ENCODE measurements at places on chromosomes 2 and 18. TPM values are rescaled to one million over a fixed set of nuclear protein-coding genes. Genes with fewer than 3 reads are reported as not detected.

The CD207 gene
- not detected for polyA plus RNA-seq

The KIF3C gene
- 19.0 TPM for polyA plus RNA-seq

The XDH gene
- 0.29 TPM for polyA plus RNA-seq

The KCNJ13 gene
- polyA plus RNA-seq: 12.0 TPM

The UPP2 gene
- polyA plus RNA-seq: 0.56 TPM

The SNORC gene
- 1.5 TPM for polyA plus RNA-seq

DNA sequence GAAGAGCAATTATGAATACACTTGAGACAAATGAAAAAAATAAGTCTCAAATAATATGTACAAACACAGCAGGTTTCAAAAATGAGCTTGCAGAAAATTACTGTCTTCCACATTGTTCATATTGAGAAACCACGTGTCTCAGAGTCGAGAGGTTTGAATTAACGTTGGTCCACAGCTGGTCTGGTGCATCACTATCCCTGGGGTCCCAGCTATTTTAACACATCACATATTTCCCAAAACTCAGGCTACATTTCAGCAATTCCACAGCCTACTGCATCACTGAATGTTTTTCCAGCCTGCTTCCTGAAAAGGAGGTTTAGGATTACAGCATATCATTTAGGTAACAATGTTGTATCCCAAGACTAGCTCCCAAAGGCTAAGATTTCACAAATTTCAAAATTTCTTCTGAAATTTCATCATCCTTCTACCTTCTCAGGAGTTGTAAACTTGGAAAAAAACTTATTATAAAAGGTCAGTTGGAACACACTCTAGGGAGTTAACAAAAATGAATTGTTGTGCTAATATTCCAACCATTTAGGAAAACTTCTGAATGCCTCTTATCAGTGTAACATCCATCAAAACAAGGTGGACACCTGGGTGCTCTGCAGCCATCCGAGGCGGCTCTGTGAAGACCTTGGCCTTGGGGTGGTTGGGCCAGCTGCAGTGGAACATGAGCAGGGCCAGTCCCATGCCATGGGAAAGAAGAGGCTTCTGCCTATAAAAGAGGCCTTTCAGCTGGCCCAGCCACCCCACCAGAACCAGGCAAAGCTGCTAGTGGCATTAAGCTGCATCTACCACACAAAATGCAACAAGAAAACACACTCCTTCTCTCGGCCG lies 198.1 kb upstream of the RBBP8 start:
- no peak for DNase-seq

GRCh38 chr18:12031846-12032245 lies 50.5 kb downstream of the IMPA2 start:
- DNase-seq: peak; percentile 58

DNA sequence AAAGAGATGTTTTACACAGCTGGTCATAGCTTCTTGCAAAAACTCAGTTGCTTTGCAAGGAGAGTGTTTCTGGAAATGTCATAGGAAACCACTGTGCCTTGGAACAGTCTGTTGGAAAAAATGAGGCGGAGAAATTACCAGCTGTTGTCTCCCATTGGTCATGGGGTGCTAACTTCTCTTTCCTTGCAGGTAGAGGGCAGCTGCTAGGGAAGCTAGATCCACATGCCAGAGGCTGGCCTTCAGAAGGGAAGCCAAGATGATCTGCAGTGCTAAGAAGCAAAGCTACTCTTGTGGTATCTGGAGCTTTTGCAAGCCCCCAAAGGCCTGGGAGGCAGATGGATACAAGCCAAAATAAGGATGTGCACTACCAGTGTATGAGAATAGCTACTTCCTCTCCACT lies 34.8 kb upstream of the LAMA1 start:
- DNase-seq: no peak
